ENCODE measurements at places on chromosomes 6 and 20. TPM values are rescaled to one million over a fixed set of nuclear protein-coding genes. Genes with fewer than 3 reads are reported as not detected.

OVOL2 gene
- total RNA-seq, result not detected

WFDC10B gene
- not detected for total RNA-seq

HEY2 gene
- total RNA-seq, result 0.10 TPM

IP6K3 gene
- total RNA-seq, result not detected

KCNQ5 gene
- total RNA-seq, result 2.8 TPM

NNAT gene
- not detected for total RNA-seq

RBL1 gene
- 28.9 TPM for total RNA-seq
